ENCODE measurements at places on chromosomes 7 and 10. TPM values are rescaled to one million over a fixed set of nuclear protein-coding genes. Genes with fewer than 3 reads are reported as not detected.

GRCh38 chr7:93923296-93923695 is 1.8 kb downstream of the GNG11 start:
- H3K27ac ChIP-seq = no peak overlapping the region
- peaks cover 6% of the 10 kb centered on the region for H3K4me1 ChIP-seq
- H3K36me3 ChIP-seq = no peaks in the 10 kb centered on the region
- H3K4me3 ChIP-seq = no peak overlapping the region
- H3K27me3 ChIP-seq = peaks cover 29% of the 10 kb centered on the region

- no peaks in the 10 kb centered on the region for H3K27me3 ChIP-seq
- no peaks in the 10 kb centered on the region for H3K4me1 ChIP-seq
- no peak overlapping the region for H3K27ac ChIP-seq
- no peak overlapping the region for H3K4me3 ChIP-seq
- no peak for DNase-seq
These were observed 50.9 kb downstream of the ICA1 start for GRCh38 chr7:8210845-8211724.

DNA sequence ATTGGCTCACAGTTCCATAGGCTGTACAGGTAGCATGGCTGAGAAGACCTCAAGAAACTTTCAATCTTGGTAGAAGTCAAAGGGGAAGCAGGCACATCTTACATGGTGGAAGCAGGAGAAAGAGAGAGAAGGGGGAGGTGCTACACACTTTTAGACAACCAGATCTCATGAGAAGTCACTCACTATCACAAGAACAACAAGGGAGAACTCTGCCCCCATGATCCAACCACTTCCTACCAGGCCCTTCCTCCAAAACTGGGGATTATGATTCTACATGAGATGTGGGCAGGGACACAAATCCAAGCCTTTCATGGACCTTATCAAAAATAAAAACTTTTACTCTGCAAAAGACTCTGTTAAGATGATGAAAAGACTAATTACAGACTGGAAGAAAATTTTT is 183.2 kb upstream of the TRIM24 start:
- H3K4me3 ChIP-seq = no peak overlapping the region
- H3K4me1 ChIP-seq = no peaks in the 10 kb centered on the region
- H3K27ac ChIP-seq = no peak overlapping the region
- DNase-seq = no peak
- peaks cover 1% of the 10 kb centered on the region for H3K27me3 ChIP-seq

The FAM13C gene
- not detected for total RNA-seq

The CCDC172 gene
- total RNA-seq = not detected

The HOXA5 gene
- not detected for total RNA-seq

DNA sequence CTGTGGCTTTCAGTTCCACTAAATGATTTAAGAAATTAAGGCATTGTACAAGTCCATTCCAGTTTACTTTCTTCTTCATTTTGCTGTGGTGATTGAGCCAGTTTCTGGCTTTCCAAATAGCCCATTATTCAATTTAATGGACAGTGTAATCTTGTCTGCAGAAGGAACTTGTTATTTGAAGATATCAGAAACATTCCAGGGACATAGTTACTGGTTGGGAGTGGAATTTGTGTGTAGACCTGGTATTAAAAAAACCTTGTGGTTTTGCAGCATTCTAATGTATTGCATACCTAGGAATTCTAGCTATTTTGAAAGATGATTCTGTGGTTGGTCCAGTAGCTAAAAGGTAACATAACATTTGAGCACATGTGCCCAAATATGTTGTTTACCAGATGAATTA is 72.2 kb downstream of the MCU start:
- H3K4me3 ChIP-seq = no peak overlapping the region
- H3K27ac ChIP-seq = no peak overlapping the region
- peaks cover 34% of the 10 kb centered on the region for H3K36me3 ChIP-seq
- no peaks in the 10 kb centered on the region for H3K4me1 ChIP-seq
- no peaks in the 10 kb centered on the region for H3K27me3 ChIP-seq
- no peak for DNase-seq

- no peak overlapping the region for H3K27ac ChIP-seq
- H3K4me3 ChIP-seq = no peak overlapping the region
- no peak for DNase-seq
- H3K36me3 ChIP-seq = no peaks in the 10 kb centered on the region
- peaks cover 2% of the 10 kb centered on the region for H3K27me3 ChIP-seq
These were observed 29.0 kb downstream of the GSTO2 start for GRCh38 chr10:104297697-104298660.

- H3K4me1 ChIP-seq = peaks cover 5% of the 10 kb centered on the region
- no peak overlapping the region for H3K27ac ChIP-seq
- H3K4me3 ChIP-seq = no peak overlapping the region
- no peaks in the 10 kb centered on the region for H3K27me3 ChIP-seq
These were observed 201.1 kb upstream of the HDAC9 start for GRCh38 chr7:18294411-18294810.

The AMZ1 gene
- 0.05 TPM for total RNA-seq

- no peak overlapping the region for H3K4me3 ChIP-seq
- no peaks in the 10 kb centered on the region for H3K4me1 ChIP-seq
- no peaks in the 10 kb centered on the region for H3K36me3 ChIP-seq
- no peak for DNase-seq
- no peak overlapping the region for H3K27ac ChIP-seq
These were observed 636.0 kb downstream of the LRMDA start for GRCh38 chr10:76067447-76067846.

GRCh38 chr7:5424749-5425506 is 1.3 kb upstream of the TNRC18 start:
- DNase-seq = no peak
- H3K27me3 ChIP-seq = peaks cover 44% of the 10 kb centered on the region
- H3K27ac ChIP-seq = peak overlapping the region; percentile 37

The SPDYE11 gene
- total RNA-seq = not detected

The NME8 gene
- not detected for total RNA-seq

GRCh38 chr10:100894033-100894432 is 18.7 kb upstream of the SLF2 start:
- no peak overlapping the region for H3K4me3 ChIP-seq
- H3K36me3 ChIP-seq = no peaks in the 10 kb centered on the region
- no peak for DNase-seq
- H3K27ac ChIP-seq = no peak overlapping the region

The CTNNA3 gene
- not detected for total RNA-seq

The VAX1 gene
- total RNA-seq = not detected

- no peaks in the 10 kb centered on the region for H3K4me1 ChIP-seq
- no peak for DNase-seq
- no peaks in the 10 kb centered on the region for H3K36me3 ChIP-seq
- H3K27me3 ChIP-seq = no peaks in the 10 kb centered on the region
- H3K27ac ChIP-seq = no peak overlapping the region
These were observed 54.8 kb upstream of the PLPP4 start for GRCh38 chr10:120402147-120402766.

The SAMD9 gene
- 46.8 TPM for total RNA-seq

GRCh38 chr7:15839416-15840100 is 153.1 kb upstream of the MEOX2 start:
- H3K27ac ChIP-seq = no peak overlapping the region
- H3K27me3 ChIP-seq = no peaks in the 10 kb centered on the region
- H3K36me3 ChIP-seq = no peaks in the 10 kb centered on the region
- no peaks in the 10 kb centered on the region for H3K4me1 ChIP-seq
- no peak for DNase-seq
- no peak overlapping the region for H3K4me3 ChIP-seq

GRCh38 chr10:18303851-18304801 is 163.9 kb downstream of the CACNB2 start:
- H3K27ac ChIP-seq = no peak overlapping the region
- no peaks in the 10 kb centered on the region for H3K36me3 ChIP-seq
- DNase-seq = no peak
- H3K4me3 ChIP-seq = no peak overlapping the region
- H3K4me1 ChIP-seq = no peaks in the 10 kb centered on the region
- H3K27me3 ChIP-seq = no peaks in the 10 kb centered on the region

The FXYD4 gene
- not detected for total RNA-seq

The PLCE1 gene
- not detected for total RNA-seq

The FGF8 gene
- not detected for total RNA-seq

The PTF1A gene
- not detected for total RNA-seq

The JAZF1 gene
- total RNA-seq = 3.6 TPM

The PRF1 gene
- 14.7 TPM for total RNA-seq

The ANKRD61 gene
- not detected for total RNA-seq

DNA sequence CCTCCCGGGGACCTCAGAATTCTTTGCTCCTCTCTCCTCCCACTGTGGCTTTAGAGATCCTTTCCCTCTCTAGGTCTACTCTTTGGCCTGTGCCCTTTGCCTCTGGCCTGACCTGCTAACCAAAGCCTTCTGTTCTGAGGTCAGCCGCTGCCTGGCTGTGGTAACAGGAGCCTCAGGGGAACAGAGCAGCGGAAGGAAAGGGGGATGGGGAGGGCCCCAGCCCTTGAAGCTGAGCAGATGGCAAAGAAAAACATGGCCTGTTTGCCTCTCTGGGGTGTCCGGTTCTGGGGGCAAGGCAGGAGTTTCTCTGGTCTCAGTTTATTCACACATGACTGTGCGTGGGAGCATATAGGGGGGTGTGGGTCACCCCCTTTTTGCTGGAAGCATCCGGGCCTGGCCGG is 28.2 kb downstream of the COL26A1 start:
- no peaks in the 10 kb centered on the region for H3K27me3 ChIP-seq
- no peaks in the 10 kb centered on the region for H3K36me3 ChIP-seq

The IFIT1B gene
- total RNA-seq = not detected

DNA sequence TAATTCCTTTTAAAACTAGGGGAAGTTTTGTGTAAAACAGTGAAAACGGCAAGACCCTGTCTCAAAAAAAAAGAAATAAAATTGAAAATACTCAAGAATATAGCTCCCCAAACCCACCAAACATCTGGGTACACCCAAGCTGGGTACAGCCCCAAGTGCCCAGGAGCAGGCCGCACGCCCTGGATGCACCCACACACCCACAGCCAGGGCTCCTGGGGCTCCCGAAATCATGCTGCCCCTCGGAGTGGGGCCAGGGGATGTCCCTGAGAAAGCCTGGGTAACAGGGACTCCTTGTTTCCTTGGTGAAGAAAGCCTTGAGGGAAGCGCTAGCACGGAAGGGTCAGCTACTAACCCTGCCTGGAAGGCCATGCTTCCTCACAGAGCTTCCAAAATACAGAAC is 10.1 kb downstream of the BNIP3 start:
- H3K4me3 ChIP-seq = peak overlapping the region; percentile 85
- peak overlapping the region; percentile 95 for H3K27ac ChIP-seq
- H3K4me1 ChIP-seq = peaks cover 54% of the 10 kb centered on the region
- H3K27me3 ChIP-seq = no peaks in the 10 kb centered on the region
- H3K36me3 ChIP-seq = peaks cover 51% of the 10 kb centered on the region
- no peak for DNase-seq

The LRRD1 gene
- total RNA-seq = not detected

- H3K27ac ChIP-seq = no peak overlapping the region
- no peak overlapping the region for H3K4me3 ChIP-seq
- DNase-seq = no peak
- no peaks in the 10 kb centered on the region for H3K27me3 ChIP-seq
- no peaks in the 10 kb centered on the region for H3K36me3 ChIP-seq
These were observed 24.9 kb downstream of the CALD1 start for GRCh38 chr7:134804351-134804750.

- H3K27ac ChIP-seq = no peak overlapping the region
- no peaks in the 10 kb centered on the region for H3K4me1 ChIP-seq
- peaks cover 65% of the 10 kb centered on the region for H3K36me3 ChIP-seq
- H3K4me3 ChIP-seq = no peak overlapping the region
These were observed 78.2 kb downstream of the MGMT start for GRCh38 chr10:129545261-129545660.

DNA sequence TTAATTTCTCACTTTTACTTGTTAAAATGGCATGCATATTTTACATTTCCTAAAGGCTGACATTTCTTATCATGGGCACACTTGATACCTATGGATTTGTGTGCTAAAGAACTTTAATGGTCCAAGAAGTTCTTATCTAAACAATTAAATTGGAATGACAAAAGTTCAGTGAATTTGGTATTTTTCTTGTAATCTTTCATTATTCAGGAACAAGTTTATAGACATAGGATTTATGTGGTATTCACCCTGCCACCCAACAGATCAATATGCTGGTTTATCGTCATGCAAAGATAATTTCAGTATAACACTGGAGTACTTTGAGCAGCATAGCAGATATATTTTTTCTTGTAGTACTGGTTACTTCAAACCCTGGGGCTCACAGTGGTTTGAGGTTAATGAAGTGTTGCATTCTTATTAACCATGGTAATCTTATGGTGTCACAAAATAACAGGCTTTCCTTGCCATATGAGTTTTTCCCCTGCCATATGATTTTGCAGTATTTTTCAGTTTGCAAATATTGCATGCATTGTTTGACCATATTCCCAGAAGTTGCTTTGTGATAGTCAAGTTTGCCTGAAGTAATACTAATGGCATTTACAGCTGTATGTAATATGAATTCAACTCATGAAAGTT is 148.8 kb downstream of the PPP1R9A start:
- H3K27me3 ChIP-seq = no peaks in the 10 kb centered on the region
- H3K4me1 ChIP-seq = no peaks in the 10 kb centered on the region
- H3K36me3 ChIP-seq = no peaks in the 10 kb centered on the region
- no peak for DNase-seq
- H3K27ac ChIP-seq = no peak overlapping the region

GRCh38 chr10:71613261-71613777 is 106.3 kb downstream of the C10orf105 start:
- no peak for DNase-seq
- H3K4me1 ChIP-seq = peaks cover 2% of the 10 kb centered on the region
- H3K36me3 ChIP-seq = no peaks in the 10 kb centered on the region
- no peak overlapping the region for H3K4me3 ChIP-seq
- peaks cover 4% of the 10 kb centered on the region for H3K27me3 ChIP-seq
- H3K27ac ChIP-seq = no peak overlapping the region

DNA sequence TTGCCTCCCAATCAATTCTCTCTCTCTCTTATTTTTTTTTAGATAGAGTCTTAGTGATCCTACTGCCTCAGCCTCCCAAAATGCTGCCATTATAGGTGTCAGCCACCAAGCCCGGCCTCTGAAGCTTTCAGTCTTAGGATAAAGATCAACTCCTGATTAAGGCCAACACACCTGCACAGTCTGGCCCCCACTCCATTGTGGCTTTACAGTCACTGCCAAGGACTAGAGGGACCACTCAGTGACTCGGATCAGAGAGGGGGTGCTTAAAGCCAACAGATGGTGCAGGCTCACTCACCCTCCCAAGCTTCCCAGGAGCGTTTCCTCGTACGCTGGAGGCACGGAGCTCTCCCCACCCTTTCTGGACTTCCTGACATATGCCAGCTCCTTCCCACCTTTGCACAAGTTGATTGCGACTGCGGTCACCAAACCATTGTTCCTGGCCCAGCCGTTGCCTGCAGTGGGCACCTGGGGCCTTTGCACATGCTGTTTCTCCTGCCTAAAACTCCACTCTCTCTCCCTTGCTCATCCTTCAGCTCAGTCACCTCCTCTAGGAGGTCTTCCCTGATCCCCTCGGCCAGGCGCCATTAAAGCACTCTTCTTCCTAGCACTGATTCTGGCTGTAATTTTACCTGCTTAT is 1.7 kb upstream of the CDH23 start:
- H3K4me3 ChIP-seq = no peak overlapping the region
- peaks cover 53% of the 10 kb centered on the region for H3K27me3 ChIP-seq
- no peak for DNase-seq

DNA sequence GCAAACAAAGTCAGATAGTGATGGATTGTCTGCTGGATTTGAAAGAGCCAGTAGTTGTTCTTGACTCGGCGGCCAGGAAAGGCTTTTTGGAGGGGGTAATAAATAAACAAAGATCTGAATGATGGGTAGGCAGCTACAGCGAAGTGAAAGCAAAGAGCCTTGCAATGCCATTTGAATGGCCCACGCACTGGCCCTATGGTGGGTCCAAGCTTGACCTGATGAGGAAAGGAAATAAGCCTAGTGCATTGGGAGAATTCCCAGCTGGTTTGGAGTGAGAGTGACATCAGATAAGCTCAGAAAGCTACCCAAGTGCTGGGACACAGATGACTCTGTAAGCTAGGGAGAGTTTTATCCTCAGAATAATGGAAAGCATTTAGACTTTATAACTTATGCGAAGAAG is 365.2 kb downstream of the PLXDC2 start:
- H3K4me1 ChIP-seq = no peaks in the 10 kb centered on the region
- H3K27me3 ChIP-seq = no peaks in the 10 kb centered on the region
- no peak for DNase-seq
- no peak overlapping the region for H3K27ac ChIP-seq
